ENCODE measurements at places on chromosomes 2 and 18.

- DNase-seq: no peak
These were observed 796.6 kb downstream of the DSC3 start for GRCh38 chr18:30245766-30246455.

DNA sequence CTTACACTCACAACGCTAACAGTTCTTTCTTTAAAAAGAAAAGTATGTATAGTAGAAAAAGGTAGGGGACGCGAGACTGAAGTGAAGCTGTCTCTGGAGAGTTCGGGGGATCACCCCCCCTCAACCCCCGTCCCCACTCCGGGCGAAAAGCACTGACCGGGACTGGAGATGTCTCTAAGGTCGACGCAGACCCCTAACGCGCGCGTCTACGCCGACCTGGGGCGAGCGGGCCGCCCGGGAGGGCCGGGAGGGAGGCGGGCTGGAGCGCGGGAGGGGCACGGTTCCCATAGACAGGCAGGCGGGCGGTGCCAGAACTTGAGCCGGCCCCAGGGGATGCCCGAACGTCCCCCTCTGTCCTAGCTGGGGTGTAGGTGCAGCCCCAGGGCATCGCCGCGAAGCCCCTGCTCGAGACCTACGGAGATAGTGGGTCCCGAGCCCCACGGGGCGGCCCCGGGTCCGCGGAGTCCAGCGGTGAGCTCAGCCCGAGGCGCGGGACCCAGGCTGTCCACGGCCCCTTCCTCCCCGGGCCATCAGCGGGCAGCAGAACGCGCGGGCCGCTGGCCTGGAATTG, 82.2 kb downstream of the CHRNA1 start:
- peak; percentile 41 for DNase-seq

- DNase-seq: peak; percentile 60
These were observed 852 bp downstream of the POLI start for GRCh38 chr18:54269893-54270844.

- DNase-seq: no peak
These were observed 6.7 kb upstream of the B3GNT2 start for GRCh38 chr2:62189196-62189595.

- DNase-seq: no peak
These were observed 229.7 kb downstream of the KLHL29 start for GRCh38 chr2:23614701-23615100.

DNA sequence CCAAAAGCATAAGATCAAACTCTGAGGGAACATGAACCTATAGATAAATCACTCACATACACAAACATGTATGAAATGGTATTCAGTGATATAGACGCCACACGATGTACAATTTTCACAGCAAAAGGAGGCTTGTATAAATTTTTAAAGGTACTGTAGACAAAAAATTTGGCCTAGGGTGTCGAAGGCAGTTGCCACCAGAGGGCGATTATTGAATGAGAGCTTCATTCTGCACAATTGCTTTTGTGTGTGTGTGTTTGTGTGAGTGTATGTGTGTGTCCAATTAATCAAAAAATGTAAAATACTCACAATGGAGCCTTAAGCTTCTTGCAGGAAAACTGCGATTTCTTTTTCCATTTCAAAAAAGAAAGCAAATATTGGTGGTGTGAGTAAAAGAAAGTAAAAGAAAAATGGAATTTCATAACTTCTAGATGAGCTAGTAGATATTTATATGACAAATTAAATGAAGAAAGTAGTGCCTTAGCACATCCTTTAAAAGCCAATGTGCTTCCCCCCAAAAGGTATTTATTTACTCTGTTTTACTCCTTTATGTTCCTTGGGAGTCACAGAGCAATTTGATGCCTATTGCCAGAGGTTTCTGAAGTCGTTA, 800.1 kb downstream of the SATB2 start:
- DNase-seq: no peak

DNA sequence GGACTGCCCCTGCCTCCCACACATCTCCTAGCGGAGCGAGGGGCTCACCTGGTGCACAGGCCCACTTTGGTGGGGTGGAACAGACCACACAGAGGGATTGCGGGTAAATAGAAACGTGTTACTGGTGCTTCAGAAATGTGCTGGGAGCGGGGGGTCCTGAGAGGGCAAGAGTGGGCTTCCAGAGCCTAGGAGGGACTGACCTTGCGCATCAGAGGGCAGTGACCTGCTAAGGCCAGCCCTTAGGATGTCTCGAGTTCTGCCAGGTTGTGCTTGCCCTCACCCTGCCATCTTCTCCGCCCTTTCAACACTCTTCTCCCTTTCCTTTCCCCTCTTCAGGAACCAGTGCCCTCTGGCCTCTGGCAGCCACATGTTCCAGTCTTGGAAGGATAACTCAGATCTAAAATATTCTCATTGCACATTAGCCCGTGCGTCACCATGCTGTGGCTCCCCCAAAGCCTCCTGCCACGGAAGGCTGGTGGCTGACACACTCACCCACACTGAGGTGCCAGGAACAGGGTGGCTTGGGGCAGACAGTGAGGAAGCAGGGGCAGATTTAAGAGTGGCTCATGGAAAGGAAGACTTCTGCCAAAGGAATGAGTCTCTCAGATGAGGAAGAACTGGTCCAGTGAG, 89.6 kb downstream of the MCFD2 start:
- DNase-seq: no peak

GRCh38 chr2:231514951-231515297, 15.3 kb downstream of the NMUR1 start:
- no peak for DNase-seq

DNA sequence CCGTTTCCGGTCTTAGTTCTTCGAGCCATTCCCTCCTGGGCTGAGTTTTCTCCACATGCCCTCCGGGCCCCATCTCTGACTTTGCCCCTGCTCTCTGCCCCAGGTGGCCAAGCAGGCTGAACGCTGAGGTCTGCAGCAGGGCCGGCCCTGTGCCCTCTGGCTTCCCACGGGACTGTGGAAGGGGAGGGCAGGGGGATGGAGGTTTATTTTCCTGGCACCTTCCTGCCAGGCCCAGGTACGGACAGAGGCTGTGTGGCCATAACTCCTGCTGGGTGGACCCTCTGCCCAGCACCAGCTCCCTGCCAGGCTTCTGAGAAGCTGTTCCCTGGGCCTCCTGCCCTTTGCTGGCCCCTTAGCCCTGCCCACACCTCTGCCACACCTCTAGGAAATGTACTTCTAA, 164.0 kb downstream of the TFCP2L1 start:
- no peak for DNase-seq

- DNase-seq: no peak
These were observed 99.8 kb upstream of the ARHGAP28 start for GRCh38 chr18:6629635-6630140.

GRCh38 chr2:8244639-8245038, 437.2 kb upstream of the ID2 start:
- DNase-seq: no peak

- no peak for DNase-seq
These were observed 46.3 kb downstream of the QPCT start for GRCh38 chr2:37390777-37391176.

- DNase-seq: no peak
These were observed 358.5 kb downstream of the ALK start for GRCh38 chr2:29562896-29563295.

- no peak for DNase-seq
These were observed 378.3 kb downstream of the MTX2 start for GRCh38 chr2:176647325-176648165.

DNA sequence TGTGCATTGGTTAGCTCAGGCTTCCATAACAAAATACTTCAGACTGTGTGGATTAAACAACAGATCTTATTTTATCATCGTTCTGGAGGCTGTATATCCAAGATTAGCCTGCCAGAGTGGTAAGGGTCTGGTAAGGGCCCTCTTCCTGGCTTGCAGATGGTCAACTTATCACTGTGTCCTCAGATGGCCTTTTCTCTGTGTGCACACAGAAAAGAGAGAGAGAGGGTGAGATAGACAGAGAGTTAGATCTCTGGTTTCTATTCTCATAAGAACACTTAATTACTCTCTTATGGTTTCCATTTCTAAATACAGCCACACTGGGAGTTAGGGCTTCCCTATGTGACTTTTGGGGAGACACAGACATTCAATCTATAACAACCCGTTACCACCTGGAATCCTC, 1003.5 kb downstream of the TSN start:
- DNase-seq: no peak

DNA sequence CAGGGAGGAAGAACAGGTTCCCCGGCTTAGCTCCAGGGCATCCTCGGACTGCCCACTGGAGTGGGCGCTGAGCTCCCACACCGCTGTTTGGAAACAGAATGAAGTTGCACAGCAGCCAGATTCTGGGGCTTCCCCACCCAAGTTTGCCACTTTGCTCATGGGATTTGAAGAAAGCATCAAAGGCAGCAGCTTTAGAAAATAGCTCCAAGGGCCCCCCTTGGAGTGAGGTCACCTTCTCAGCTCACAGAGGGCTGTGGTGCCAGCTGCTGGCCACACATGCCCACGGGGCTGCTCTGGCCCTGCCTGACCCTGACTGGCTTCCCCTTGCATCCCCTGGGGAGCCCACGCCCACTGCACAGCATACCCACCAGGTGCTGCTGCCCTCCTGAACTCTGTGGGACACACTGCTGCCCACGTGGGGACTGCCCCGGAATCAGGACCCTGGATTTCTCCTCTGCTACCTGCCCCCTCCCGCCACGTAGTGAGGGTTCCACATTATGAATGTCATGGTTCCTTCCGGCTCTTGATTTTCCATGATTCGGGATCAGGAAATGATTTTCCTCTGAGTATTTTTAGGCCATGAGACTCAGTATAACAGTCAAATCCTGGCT, 70.3 kb downstream of the TGOLN2 start:
- no peak for DNase-seq

- DNase-seq: no peak
These were observed 41.4 kb downstream of the NPAS2 start for GRCh38 chr2:100861340-100861739.

DNA sequence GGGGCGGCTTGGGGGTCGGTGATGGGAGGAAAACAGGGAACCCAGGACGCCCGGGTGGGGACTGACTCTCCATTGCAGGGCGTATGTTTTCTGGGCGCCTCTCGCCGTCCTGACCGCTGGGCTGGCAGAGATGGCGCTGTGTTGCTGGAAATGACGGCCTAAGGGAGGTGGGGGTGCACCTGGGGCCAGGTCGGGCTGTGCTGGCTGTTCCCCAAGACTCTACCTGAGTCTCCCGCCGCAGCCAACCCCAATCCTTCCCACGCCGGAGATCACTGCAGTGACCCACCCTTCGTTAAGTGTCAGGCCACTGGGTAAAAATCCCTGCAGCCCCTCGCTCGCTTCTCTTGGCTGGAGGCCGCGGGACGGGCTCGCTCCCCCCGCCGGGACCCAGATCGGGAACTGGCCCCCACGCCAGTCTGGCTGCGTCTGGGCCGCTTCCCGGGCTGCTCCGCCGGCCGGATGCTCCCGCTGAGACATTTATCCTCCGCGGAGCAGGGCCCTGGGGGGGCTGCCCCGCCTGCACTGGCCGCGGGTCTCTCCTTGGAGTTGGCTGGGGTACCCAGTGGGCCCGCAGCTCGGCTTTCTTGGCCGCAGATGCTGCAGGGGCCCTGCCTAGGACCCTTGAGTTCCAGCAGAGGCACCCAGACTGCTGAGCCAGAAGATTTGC, 7.8 kb upstream of the ARMC9 start:
- DNase-seq: no peak

- no peak for DNase-seq
These were observed 142.9 kb downstream of the TMEM163 start for GRCh38 chr2:134575888-134576287.

Data from CD4-positive, alpha-beta T cell treated with Interleukin-1 beta for 1 hour (primary cell).